ENCODE measurements at places on chromosomes 12 and 14.

DNA sequence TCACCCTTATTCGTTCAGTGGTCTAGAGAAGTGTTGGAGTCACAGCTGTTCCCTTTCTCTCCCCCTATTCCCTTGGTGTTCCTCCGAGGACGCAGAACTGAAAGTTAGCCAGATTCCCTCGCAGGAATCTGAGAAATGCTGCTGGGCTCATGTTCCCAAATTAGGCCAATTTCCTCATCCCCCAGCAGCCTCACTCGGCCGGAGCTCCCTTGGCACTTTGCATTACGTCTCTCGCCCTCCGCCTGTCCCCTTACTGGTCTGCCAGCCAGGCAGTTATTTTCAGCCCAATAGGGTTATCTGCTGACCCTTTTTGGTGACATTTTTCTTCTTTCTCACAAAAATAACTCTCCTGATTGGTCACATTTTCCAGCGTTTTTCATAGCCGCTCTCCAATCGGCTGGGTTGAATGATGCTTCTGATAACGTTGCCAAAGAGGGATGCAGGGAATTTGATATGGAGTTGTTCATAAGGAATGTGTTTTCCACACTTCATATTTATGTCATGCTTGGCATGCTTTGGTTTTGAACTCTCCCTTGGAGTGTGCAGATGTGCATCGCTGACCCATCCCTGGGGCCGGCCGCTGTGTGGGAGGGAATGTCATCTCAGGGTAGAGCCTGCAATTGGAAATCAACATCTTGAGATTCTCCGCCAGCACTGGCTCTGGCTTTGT is 9.9 kb downstream of the IFT43 start:
- DNase-seq, result no peak

- DNase-seq, result no peak
These were observed 103.0 kb downstream of the PUS7L start for GRCh38 chr12:43655586-43655985.

GRCh38 chr12:66684222-66684621 is 5.3 kb upstream of the GRIP1 start:
- no peak for DNase-seq

DNA sequence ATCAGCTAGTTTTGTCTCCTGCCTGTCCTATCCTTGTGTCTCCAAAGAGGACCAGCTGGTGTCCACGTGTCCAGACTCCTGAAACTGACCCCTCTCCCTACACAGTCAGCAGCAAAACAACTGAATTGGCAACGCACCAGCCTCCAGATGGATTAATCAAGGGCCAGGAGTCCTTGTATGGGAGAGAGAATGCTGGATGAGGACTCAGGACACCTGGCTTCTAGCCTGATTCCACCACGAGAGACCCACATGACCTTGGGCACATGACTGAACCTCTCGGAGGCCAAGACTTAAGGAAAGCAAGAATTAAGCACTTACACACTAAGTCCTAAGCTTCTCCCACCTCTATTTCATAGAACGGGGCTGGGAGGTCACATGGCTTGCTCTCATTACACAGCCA is 60.4 kb upstream of the CMKLR1 start:
- no peak for DNase-seq

DNA sequence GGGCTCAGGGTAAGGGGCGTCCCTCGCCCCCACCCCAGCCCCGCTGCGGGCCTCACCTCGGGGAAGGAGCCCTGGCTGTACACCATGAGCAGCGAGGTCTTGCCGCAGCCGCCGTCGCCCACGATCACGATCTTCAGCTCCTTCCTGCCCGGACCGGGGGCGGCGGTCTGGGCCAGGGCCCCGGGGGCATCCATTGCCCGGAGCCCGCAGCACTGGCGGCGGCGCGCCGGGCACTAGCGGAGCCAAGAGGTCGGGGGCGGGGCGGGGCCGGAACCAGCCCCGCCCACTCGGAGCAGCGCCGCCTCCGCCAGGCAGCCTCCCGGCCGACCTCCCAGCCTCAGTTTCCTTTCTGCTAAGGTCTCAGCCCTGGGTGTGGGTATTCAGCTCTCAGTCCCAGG is at the start of gene RHOF:
RHOF (minus strand) TSS at position 249 of the 398 bp plus-strand sequence; CDS start at position 194, 55 bp downstream.
- DNase-seq, result no peak

DNA sequence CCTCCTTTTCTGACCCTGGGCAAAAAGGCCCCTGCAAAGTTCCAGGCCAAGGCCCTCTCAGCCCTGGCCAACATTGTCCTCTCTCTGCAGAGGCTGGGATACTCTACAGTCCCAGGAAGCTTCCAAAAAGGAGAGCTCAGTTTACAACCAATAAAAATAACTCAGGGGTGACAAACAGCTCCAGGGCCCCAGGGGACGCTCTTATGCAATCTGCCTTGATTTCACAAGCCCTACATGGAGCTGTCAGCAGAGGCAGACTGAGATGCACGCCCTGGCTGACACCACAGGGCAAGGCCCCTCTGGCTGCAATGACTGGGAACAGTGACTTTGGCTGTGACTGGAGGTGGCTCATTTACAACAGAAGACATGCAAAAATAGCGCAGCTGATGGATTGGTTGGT is 129.0 kb upstream of the MED13L start:
- DNase-seq, result no peak
